ENCODE measurements at places on chromosomes 3 and 15.

DNA sequence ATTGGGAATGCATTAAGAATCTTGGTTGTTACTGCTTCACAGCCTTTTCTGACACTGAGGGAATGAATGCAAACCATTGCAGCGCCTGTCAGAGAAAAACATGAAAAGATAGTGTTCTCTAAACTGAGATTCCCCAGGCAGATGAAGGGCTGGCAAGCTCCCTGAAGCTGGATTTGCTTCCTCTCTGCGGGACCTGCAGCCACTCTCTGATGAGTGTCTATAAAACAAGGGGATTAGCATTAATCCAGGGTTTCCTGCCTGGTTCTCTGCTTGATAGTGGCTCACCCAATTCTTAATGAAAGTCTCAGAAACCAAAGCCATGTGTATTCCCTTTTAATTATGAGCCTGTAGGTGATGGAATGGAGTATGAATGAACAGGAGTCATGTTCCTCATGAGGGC is 344.3 kb upstream of the UMPS start:
- no peak for DNase-seq

- no peak for DNase-seq
Measured at GRCh38 chr3:178109691-178110090, 426.5 kb upstream of the KCNMB2 start.

DNA sequence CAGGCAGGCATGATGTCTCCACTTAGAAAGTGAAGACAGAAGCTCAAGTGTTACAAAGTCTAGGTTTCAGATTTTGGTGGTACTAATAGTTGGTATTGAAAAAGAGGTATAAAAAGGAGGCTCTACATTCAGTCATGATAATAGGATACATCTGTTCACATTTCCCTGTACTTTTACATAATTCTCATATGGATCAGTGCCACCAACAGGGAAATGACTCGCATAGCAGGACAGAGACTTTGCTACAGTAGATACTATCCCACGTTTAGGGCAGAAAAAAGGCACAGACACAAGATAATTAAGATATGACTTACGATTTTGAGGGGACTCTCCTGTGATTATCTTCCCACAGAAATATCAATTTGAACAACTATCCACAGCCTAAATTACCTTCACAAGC is 1062.9 kb upstream of the EPHA6 start:
- no peak for DNase-seq

- peak; percentile 44 for DNase-seq
Measured at GRCh38 chr3:152471814-152472671, 203.3 kb downstream of the MBNL1 start.

- no peak for DNase-seq
Measured at GRCh38 chr3:16104156-16104555, 70.3 kb upstream of the GALNT15 start.

DNA sequence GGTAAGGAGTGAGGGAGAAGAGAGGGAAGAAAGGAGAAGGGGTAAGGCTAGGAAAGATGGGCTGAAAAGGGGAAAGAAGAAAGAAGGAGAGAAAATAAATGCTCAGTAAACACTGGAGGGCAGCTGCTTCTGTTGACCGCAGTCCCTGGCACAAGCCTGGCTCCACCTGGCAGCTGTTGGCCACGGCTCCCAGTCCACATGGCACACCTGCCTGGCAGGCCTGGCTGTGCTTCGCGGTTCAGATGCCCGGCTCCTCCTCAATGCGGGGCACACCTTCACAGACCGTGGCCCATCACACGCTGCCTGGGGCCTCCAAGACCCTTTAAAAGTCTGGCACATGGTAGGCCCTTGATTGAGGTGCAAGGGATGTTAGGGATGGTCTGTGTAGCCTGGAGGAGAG is 516.8 kb upstream of the PROK2 start:
- no peak for DNase-seq

- DNase-seq, result no peak
Measured at GRCh38 chr3:184423561-184423960, 43.7 kb downstream of the CHRD start.

- no peak for DNase-seq
Measured at GRCh38 chr3:80232760-80233159, 465.0 kb upstream of the ROBO1 start.

DNA sequence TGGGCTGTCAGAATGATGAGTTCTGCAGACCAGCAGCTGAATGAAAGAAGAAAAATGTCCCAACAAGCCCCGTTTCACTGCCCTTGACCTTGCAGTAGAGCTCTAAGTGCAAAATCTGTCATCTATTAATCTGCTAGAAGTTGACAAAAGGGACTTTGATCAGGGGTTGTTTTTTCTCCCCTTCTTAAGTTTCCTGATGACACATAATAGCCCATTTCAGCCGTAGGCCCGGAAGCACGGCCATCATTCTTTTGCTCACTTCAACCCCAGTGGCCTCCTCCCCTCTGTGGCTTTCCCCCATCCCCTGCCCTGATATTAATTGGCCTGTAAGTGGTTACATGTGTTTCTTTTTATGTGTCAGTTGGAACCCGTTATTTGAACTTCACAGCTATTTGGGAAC is 298.9 kb downstream of the RPLP1 start:
- DNase-seq, result no peak

DNA sequence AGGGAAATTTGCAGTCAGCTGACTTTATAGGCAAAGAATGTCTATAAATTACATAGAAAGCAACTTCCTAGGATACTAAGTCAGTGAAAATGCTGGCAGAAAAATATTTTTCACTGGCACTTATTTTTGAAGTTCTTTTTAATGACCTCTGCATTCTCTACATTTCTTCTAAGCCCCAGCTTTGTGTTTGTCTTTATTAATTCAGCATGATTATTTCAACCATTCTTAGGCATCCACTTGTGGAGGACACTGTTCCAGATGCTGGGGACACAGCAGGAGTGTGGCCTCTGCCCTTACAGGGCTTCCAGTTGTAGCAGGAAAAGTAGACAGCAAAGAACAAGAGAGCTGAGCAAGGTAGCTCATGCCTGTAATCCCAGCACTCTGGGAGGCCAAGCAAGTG is 15.0 kb downstream of the LRRK1 start:
- no peak for DNase-seq

GRCh38 chr3:112425858-112426750 is 73.2 kb downstream of the BTLA start:
- no peak for DNase-seq

DNA sequence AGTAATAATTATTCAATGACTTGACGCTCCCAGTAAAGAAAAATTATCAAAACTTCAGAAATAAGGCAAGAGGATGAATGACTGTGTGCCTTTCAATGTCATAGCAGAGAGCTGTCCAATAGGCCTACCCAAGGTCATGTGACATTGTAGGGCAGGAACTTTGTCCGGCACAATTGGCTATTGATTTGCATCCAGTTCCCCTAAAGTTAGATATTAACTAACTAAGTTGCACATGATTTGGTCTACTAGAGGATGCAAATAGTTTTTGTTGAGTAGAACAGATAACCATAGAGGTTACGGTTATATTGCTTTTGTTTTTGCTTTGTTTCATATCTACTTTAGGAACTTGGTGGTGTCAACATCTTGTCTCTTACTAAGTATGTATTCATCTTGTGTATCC is 127.9 kb upstream of the PFN2 start:
- DNase-seq, result no peak

GRCh38 chr3:66473181-66473580 is 27.6 kb downstream of the LRIG1 start:
- DNase-seq, result no peak

DNA sequence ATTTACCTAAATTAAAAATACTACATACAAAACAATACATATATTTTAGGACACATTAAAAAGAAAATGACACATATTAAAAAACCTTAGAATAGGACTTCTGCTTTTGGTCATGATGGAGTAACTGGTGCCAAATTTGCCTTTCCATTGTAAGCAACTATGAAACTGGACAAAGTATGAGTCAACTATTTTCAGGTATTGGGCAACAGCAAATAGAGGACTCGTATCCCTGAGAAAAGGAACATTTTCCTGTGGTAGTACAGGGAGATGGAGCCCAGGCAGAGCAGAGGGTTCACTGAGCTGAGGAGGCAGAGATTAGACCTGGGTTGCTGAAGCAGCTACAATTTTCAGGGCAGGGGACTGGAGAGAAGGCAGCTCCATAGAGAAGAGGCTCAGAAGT is 14.7 kb downstream of the CCR1 start:
- DNase-seq, result no peak

- DNase-seq, result no peak
Measured at GRCh38 chr15:80803580-80804525, 24.7 kb downstream of the CEMIP start.

DNA sequence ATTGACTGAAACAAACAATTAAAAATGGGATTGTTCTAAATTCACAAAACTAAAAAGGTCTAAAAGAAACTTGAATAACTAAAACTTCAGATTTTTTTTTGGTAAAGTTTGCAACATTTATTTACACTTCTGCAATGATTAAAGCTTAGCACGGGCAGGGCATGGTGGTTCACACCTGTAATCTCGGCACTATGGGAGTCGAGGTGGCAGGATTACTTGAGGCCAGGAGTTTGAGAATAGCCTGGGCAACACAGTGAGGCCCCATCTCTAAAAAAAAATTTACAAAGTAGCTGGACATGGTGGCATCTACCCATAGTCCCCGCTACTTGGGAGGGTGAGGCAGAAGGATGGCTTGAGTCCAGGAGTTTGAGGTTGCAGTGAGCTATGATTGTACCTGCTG is 31.6 kb downstream of the TLNRD1 start:
- no peak for DNase-seq
